H7 (cell line): ENCODE measurements at places on chromosomes 6 and 20.

DNA sequence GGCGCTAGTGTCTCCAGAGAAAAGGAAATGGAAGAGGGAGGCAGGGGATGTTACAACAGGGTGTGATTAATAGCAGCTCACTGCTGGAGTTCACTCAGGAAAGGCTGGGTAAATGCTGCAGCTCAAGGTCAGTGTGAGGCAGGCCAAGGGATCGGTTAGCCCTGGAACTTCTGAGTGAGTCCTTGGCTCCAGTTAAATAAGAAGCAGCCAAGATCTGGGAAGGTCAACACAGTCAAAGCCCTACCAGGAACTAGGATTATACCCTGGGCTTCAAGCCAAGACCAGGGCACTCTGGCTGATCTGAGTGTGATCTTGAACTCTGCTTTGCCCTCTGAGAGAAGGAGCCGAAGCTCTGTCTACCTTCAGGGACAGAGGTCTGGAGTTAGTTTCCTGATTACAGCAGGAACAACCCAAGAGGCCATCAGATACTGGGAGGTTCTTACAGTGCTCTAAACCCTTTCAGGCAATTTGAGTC lies 44.3 kb downstream of the TPD52L1 start:
- DNase-seq = no peak

- no peak for DNase-seq
Measured at GRCh38 chr6:4359108-4359730, 223.8 kb upstream of the ECI2 start.

DNA sequence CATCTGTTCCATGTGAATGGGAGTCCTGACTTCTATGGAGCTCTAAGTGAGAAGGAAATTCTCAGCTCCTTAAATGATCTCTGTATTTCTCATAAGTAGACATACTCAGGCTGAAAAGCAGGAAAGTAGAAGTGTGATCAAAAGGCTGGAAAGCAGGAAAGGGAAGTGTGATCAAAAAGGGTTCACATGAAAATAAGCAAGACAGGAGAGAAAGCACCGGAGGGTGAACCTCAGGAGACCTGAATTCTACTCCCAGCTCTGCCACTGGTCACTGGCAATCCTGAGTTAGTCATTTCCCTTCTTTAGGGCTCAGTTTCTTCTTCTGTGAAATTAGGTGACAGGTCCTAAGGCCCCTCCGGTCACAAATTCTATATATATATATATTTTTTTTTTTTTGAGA lies 55.5 kb upstream of the TRERF1 start:
- DNase-seq = no peak

GRCh38 chr6:143426026-143426425 lies 24.5 kb downstream of the ADAT2 start:
- no peak for DNase-seq

DNA sequence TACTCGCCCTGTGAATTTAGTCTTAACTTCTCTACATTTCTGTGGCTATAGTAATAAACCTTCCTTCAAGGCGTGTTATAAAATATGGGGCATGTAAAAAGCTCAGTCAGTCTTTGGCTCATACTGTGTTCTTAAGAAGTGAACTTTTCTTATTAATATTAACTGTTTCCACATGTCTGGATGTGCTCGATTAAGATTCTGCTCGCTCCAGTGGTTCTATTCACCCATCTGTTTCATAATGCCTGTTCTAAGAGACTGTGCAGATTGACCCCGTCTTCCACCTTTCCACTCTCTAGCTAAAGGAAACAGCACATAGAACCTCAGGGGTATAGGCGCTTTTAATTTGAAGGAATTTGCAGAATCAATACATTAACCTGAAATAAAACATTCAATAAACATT lies 99.9 kb downstream of the L3MBTL3 start:
- no peak for DNase-seq

DNA sequence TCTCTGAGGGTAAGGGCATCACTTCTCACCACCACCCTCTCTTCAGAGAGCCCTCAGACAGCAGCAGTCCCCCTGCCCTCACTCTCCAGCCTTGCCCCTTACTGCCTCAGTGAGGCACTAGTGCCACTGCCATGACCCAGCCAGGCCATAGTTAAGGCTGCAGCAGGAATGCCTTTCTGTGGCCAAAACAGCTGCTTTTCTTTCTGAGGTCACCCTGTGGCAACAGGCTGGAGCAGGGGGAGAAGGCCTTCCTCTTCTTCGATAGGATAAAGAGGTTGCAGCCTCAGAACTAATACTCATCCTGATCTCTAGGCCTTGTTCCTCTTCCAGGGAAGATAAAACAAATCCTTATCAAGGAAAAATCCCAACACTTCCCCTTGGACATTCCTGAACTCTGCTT lies 56.8 kb upstream of the ECI2 start:
- no peak for DNase-seq

DNA sequence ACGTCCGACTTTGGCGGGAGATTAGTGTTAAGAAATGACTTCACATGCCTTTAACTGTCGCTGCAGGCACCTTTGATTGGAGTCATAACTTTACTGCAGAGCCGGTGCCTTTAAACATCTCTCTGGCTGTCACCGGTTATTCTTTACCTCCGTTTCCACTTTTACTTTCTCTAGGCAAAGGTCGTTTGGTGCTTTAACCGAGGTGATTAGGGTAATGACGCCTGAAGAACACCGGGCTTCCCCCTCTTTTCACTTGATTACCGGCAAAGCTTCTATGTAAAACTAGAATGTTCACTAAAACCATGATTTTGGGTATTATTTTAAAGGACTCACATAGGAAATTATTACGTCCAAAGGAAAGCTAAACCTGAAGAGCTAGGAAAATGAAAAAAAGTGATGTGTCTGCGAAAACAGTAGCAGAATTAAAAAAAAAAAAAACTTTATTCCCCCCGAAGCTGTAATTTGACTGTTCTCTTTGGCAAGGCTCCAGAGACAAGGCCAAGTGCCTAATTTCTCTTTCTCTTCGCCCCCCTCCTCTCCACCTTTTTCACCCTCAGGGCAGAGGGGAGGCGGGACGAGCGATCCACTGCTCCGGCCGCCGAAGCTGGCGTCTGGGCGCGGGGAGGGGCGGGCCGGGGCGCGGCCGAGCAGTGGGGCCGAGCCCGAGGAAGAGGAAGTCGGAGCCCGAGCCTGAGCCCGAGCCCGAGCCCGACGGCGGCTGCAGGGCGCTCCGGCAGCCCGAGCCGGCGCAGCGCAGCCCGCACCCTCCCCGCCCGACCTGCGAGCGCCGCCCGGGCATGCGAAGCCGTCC lies at the start of gene PLEKHG1:
TSS of gene PLEKHG1 (plus strand) at position 687 of the 811 bp plus-strand sequence. CDS start 133,797 bp downstream, outside the sequence.
- DNase-seq = peak; percentile 92

DNA sequence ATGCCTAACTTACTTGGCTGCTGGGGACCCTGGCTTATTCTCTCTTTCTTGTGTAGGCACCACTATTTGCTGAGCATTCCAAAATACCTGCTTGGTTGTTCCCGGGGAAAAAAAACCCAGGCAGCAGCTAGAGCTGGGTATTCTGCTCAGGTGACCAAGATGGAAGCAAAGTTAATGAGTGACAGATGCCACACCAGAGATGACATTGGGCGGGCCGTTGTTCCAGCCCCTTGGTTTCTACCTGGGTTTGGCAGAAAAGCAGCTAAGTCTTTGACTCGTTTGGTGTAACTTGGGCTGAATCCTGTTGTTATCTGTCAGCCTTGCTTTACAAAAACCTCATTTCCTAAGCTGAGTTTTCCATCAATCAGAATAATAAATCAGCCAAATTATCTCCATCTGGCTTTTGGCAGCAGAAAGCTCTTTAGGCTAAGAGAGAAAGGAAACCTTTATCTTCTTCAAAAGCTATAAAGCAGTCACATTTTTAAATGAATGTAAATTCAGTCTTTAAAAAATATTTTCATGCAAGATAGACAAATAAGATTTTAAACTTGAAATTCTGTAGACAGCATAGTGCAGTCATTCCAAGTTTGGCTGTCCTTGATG lies 202.0 kb upstream of the GMDS start:
- DNase-seq = no peak

DNA sequence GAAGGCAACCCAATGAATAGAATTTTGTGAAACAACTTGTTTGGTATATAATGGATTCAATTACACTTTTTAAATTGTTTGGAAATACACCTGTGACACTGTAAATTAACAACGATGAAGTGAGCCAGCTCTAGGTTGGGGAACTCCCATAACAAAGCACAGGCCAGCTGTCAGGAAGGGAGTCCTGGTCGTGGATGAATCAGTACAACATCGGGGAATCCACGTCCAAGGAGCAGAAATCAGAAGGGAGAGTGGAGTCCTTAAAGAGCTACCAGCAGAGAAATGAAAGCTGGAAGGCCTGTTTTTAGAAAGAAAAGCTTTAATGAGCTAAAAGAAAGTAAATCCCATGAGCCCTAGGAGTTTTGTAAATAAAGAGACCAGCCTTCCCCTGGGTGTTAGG lies 223.1 kb upstream of the SLC35B3 start:
- DNase-seq = no peak

DNA sequence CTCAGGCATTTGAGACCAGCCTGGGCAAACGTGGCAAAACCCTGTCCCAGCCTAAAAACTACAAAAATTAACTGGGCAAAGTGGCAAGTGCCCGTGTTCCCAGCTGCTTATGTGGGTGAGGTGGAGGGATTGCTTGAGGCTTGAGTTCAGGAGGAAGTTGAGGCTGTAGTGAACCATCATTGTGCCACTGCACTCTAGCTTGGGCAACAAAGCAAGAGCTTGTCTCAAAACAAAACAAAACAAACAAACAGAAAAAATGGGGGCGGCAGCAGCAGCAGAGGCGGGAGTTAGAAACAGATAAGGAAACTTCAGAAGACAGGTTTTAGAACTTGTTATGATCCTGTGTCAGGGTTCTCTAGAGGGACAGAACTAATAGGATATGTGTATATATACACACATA lies 49.0 kb downstream of the SCAF8 start:
- DNase-seq = no peak

GRCh38 chr6:14559746-14560536 lies 442.4 kb downstream of the CD83 start:
- no peak for DNase-seq

GRCh38 chr6:8736156-8736895 lies 301.0 kb upstream of the SLC35B3 start:
- DNase-seq = no peak

DNA sequence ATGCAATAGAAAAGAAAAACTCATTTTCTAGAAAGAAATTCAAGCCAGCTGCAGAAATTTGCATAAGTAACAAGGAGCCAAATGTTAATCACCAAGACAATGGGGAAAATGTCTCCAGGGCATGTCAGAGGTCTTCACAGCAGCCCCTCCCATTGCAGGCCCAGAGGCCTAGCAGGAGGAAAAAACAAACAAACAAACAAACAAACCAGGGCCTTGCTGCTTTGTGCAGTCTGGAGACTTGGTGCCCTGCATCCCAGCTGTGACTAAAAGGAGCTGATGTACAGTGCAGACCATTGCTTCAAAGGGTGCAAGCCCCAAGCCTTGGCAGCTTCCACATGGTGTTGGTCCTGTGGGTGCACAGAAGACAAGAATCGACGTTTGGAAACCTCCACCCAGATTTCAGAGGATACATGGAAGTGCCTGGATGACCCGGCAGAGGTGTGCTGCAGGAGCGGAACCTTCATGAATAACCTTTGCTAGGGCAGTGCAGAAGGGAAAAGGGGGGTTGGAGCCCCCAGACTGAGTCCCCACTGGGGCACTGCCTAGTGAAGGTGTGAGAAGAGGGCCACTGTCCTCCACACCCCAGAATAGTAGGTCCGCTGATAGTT lies 110.9 kb upstream of the AKAP12 start:
- DNase-seq = no peak

GRCh38 chr6:29710281-29710941 lies 12.8 kb upstream of the HLA-F start:
- DNase-seq = no peak

DNA sequence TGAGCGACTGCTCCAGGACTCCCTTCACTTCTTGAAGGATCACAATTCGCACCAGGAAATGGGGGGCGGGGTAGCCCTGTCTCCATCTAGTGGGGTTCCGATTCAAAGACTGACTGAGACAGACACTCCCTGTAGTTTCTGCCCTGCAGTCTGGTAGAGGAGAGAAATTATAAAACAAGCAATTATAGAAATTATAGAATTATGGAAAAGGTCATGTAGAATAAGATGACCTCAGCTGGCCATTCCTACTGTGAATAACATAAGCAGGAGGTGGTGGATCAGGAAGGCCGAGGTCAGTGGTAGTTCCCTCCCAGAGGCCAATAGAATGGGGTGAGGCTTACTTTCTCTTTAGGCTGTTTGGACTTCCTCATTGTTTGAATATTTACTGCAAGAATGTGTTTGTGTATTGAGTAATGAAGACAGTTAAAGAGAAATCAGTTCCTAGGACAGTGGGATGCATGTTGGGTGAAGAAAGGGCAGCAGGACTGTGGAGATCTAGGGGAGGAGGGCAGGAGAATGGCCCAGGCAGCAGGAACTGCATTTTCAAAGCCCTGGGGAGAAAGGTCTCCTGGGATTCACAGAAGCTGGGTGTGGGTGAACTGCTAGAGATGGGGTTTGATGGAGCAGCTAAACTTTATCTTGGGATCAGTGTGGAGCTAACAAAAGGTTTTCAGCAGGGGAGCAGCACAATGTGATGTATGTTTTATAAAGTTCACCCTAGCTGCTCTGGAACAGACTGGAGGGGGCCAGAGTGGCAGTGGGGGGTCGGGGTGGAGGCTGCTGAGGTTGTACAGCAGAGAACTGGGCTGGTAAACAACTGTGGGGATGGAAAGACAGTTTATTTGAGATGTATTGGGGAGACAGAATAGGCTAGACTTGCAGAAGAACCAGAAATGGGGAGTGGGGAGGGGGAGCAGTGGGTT lies 2.1 kb downstream of the ZNF341 start:
- no peak for DNase-seq

- peak; percentile 43 for DNase-seq
Measured at GRCh38 chr6:111662794-111663593, 57.3 kb upstream of the TRAF3IP2 start.

DNA sequence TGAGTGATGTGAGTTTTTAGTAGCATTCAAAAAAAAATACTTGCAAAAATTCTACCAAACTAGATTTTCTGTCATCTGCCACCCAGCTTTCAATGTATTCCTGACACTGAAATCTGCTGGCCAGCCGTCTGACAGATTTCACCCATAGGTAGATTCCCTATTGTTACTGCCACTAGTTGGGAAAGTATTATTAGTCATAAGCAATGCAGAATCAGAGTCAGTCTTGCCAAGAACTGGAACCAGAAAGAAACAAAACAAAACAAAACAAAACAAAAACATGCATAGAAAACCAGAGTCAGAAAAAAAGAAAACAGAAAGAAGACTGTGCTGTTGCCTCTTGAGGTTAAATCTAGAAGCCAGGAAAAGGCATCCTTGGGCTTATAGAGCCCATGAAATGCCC lies 293.1 kb upstream of the KCNQ5 start:
- no peak for DNase-seq

- no peak for DNase-seq
Measured at GRCh38 chr6:57069920-57070331, 20.1 kb upstream of the ZNF451 start.

DNA sequence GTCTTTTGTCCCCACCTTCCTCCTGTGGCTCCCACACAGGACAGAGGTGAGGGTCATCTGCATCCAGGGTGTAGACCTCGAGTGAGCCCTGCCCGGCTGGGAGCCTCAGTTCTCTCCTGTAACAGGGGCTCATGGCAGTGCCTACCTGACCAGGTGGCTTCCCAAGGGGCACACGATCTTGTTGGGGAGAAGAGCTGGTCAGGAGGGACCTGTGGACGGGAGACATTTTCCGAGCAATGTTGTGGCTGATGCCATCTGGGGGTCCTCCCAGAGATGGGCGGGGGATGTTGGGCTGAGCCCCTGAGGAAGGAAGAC lies 51.9 kb downstream of the CEBPB start:
- DNase-seq = no peak

- DNase-seq = no peak
Measured at GRCh38 chr20:19780261-19780660, 22.2 kb downstream of the RIN2 start.

- peak; percentile 10 for DNase-seq
Measured at GRCh38 chr6:122580737-122581136, 29.5 kb upstream of the PKIB start.

GRCh38 chr6:36980876-36981619 lies 4.9 kb downstream of the MTCH1 start:
- peak; percentile 87 for DNase-seq
